ENCODE measurements at places on chromosomes 3 and 15.

GRCh38 chr3:187856555-187856954, 111.3 kb upstream of the BCL6 start:
- no peak for DNase-seq

GRCh38 chr15:56432304-56432703, 32.6 kb downstream of the MNS1 start:
- no peak for DNase-seq

GRCh38 chr3:185758912-185759311, 65.9 kb downstream of the IGF2BP2 start:
- DNase-seq = no peak

DNA sequence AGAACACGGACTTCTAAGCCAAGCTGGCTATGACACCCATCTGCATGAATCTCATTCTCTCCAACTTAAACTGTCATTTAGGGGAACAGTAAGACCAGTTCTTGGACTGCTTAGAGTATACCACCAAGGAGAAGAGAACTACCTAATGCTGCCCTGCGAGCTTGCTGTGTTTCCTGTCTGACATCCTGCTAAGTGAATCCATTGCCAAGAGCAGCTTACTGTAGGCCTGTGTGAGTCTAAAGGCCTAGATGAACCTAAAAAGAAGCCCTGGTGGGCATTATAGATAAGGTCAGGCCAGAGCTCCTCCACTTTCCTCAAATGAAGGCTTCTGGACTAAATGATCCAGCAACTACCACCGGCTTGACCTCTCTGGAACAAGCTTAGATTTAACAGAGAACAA, 15.0 kb downstream of the LZTFL1 start:
- no peak for DNase-seq

DNA sequence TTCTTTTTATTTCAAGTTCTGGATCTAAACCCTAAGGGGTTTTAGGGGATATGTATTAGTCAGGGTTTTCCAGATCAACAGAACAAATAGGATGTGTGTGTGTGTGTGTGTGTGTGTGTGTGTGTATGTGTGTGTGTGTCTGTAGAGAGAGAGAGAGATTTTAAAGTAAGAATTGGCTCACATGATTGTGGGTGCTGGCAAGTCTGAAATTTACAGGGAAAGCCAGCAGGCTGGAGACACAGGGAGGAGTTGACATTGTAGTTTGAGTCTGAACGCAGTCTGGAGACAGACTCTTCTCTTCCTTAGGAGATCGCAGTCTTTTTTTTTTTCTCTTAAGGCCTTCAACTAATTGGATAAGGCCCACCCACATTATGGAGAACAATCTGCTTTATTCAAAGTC, 428.8 kb upstream of the TBL1XR1 start:
- DNase-seq = no peak

DNA sequence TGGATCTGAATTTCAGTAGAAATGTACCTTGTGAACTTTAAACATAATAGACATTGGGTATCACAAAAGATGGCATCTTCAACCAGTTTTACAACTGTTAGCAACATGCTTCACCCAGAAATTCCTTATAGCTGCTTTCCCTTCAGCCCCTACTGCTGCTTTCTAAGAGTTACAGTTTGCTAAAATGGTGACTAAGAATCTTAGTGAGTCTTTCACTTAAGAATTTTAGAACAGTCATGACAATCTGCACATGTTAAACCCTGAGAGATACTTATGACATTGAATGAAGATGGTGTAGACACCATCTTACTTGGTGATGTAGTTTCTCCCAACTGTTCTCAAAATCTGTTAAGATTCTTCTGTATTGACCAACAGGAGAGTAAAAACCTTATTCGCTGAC, 129.7 kb upstream of the UBE2E1 start:
- no peak for DNase-seq

DNA sequence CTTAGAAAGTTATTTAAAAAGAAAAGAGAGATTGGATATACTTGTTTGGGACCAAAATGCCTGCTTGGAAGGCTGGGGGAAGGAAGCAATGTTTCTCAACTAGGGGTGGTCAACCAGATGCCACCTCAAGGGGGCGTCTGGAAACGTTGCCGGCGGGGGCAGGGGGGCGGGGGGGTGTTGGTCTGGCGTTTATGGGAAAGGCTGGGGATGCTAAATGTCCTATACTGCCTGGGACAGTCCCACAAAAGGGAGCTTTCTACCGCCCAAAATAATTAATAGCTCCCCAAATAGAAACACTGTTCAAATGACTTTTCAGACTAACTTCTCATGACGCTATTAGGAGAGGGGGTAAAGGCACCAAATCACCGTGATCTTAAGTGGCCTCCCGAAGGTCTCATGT, 2.2 kb downstream of the POLG start:
- no peak for DNase-seq

GRCh38 chr3:51620543-51620942, 50.5 kb upstream of the TEX264 start:
- no peak for DNase-seq

GRCh38 chr3:108393128-108393900, 97.0 kb downstream of the HHLA2 start:
- DNase-seq = no peak

DNA sequence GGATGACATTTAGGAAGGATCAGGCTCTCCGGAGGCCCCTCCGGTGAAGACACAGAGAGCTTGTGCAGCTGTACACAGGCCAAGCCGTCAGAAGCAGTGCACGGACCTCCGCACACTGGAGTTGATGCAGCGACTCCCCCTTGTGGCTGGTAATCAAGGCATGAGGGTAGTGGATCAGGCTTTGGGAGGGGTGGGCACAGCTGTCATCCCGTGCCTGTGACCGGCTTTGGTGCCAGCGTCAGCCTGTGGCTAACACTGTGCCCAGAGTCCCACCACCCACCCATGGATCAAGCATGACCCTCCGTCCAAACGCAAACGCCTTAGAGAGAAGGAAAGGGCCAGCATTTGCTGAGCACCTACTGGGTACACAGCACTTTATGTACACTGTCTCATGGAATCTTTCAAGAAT, 8.2 kb upstream of the GRIP2 start:
- DNase-seq = peak; percentile 88

DNA sequence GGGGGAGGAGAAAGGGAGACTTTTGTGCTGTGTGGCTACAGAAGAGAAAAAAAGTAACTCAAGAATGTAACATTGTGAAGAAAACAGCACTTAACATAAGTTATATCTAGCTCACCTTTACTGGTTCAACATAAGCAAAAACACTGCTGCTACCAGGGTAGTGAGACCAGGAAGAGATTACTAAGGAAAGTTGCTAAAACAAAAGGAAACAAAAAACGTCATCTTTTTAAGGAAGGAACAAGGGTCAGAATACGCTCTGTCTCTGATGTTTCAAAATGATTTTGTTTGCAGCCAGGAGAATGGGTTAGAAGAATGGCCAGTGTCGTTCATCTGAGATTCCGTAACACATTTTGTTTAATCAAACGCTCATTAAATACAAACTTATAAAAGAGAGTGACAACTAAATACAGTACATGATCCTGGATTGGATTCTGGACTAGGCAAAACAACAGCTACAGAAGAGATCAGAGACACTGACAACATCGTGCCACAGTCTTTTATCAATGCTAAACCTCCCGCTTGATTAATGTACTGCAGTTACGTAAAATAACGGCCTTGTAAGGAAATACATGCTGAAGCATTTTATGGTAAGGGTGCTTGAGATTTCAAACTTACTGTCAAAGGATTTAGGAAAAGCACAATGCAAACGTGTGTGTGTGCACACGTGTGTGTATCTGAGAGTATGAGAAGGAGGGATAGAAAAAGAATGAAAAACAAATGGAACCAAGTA, 67.7 kb downstream of the FOXP1 start:
- DNase-seq = no peak

- no peak for DNase-seq
Measured at GRCh38 chr3:77051591-77051990, 11.7 kb downstream of the ROBO2 start.

GRCh38 chr3:193825617-193826016, 232.6 kb downstream of the OPA1 start:
- no peak for DNase-seq

DNA sequence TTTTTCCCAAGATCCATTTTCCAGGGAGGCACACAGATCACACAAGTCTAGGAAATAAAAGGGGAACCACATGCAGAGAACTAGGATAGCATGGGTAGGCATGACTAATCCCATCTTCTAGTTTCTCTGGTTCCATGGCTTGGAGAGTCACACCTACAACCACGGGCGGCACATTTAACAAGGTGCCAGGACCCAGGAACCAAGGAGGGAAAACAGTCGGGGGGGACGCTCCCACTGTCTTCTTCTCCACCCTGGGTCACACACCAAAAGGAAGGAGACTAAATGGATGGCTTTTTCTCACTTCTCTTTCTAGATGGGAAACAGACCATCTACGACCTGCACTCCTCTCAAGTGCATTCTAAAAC, 4.6 kb upstream of the SMCO1 start:
- no peak for DNase-seq

- peak; percentile 72 for DNase-seq
Measured at GRCh38 chr15:85858586-85859375, 64.1 kb upstream of the KLHL25 start.

DNA sequence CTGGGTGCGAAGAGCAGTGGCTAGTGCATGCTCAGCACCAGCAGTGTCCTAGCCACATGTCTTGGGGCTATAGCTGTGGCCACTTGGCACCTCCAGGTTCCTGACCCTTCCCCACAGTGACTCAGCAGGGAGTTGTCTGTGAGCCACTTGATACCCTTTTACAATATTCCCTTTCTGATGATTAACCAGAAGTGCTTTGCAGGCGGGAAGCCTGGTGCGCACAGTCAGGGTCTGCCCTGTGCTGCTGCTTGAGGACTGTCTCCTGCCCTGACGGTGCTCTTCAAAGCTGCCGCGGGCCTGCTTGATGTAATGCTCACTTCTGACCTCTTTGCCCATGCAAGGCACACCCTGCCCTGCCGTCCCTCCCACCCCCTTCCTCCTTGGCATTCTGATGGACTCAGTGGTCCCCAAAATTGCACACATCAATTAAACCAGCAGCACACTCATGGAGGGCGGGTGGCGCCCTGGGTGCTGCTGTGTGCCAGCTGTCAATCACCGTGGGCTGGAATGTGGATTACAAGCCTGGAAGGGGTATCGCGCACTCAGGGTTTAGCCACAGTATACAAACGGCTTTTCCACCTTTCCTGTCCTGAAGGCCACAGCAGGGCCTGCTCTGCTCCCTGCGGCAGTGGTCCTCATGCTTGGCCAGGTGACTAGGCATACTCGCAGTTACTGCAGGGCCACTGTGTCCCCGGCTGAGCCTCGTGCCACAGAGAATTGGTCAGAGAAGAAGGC, 40.9 kb upstream of the PCSK6 start:
- peak; percentile 55 for DNase-seq

- DNase-seq = no peak
Measured at GRCh38 chr3:11601446-11602238, 42.1 kb downstream of the VGLL4 start.

GRCh38 chr3:156176048-156176447, 55.7 kb downstream of the KCNAB1 start:
- DNase-seq = no peak

DNA sequence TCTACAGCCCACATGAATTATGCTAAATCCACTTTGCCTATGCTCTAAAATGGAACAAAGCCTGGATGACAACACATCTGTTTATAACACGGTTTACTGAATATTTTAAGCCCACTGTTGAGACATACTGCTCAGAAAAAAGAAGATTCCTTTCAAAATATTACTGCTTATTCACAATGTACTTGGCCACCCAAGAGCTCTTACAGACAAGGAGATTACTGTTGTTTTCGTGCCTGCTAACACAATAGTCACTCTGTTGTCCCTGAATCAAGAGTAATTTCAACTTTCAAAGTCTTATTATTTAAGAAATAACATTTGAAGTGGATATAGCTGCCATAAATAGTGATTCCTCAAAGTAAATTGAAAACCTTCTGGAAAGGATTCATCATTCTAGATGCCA, 70.9 kb downstream of the ANKRD28 start:
- DNase-seq = no peak

- no peak for DNase-seq
Measured at GRCh38 chr3:71011565-71012287, 571.8 kb downstream of the FOXP1 start.

- no peak for DNase-seq
Measured at GRCh38 chr15:75104804-75105557, 81.6 kb downstream of the PPCDC start.

GRCh38 chr3:132253262-132253878, 63.8 kb upstream of the ACP3 start:
- no peak for DNase-seq

- no peak for DNase-seq
Measured at GRCh38 chr3:179608931-179609720, 4.5 kb downstream of the NDUFB5 start.

DNA sequence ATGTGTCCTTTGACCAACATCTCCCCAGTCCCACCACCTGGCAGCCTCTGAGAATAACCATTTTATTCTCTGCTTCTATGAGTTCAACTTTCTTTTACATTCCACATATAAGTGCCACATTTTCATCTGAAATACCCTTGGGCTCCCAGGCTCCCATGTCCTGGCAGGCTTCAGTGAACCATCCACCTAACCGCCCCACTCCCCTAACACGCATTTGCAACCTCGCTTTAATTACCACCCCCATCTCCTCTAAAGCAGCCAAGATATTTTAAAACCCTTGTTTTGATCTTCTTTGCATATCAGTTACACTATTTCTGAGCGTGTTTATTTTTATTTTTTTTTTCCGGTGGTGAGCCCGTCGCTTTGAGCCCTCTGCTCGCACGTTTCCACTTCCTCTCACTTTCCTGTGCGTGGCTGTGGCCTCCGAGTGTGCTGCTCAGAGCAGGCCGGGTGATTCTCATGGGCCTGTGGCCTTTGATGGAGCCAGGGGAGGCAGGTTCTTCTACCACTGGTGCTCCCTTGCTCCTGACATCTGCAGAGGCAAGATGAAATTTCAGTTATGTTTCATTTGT, 195.4 kb upstream of the LPP start:
- no peak for DNase-seq

- no peak for DNase-seq
Measured at GRCh38 chr3:129132097-129132866, 10.7 kb upstream of the RAB43 start.

- DNase-seq = no peak
Measured at GRCh38 chr3:136914739-136915138, 43.0 kb upstream of the IL20RB start.

- no peak for DNase-seq
Measured at GRCh38 chr3:117666325-117666724, 956.7 kb downstream of the TUSC7 start.

DNA sequence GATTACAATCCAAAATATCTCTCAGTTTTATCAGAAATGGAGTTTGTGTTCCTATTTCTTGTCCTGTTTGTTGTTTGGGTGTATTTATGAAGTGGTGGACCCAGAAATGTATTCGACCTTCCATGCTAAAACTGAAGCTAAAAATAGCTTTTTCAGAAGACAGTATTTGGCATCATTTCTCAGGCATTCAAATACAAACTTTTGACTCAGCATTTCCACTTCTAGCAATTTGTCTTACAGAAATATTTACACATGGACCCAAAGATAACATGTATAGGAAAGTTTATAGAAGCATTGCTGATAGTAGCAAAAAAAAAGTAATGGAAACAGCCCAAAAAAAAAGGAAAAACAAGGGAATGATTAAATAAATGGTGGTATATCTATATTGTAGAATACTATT, 156.3 kb downstream of the HCN4 start:
- DNase-seq = no peak
